ENCODE measurements at places on chromosomes 5 and 9.
A peak's percentile ranks its signal among the peaks of the same experiment; 100 is the strongest.

DNA sequence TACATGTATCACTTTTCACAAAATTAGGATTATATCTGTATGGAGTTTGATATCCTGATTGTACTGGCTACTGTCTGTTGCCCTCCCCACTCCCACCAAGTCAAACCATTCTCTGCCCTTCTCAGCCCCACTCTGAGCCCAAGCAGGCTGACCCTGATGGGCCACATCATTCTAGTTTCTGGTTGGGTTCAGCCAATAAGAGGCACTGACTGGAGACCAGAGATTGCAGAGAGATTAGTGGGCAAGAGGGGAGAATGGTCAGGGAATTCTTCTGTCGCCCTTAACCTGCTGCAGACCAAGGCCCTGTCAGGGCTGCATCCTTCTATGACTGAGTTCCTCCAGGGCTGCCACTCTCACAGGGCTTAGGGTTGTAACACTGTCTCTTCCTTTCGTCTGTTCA lies 2.7 kb downstream of the HSPB3 start:
- no peak for DNase-seq

DNA sequence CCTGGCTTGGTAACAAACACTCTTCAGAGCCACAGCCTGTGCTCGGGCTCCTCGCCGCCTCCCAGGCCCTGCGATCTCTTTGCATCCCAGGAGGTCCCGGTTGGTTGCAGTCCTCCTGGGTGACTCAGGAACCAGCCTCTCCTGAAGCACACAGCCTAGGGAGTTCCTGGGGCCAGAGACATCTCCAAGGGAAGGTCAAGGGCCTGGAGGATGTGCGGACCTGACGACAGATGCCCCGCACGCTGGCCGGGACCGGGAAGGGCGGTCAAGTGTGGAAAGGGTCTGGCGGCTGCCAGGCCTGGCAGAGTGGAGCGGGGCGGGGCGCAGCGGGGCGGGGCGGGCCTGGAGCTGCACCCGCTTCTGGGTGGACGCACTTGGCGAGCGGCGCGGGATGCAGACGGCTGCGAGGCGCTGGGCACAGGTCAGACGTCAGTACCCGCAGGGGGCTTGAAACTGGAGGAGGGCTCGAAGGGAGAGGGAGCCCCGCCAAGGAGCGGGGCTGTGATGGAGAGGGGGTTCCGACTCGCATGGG lies 45.0 kb upstream of the PRSS3 start:
- no peak for DNase-seq

- no peak for DNase-seq
These were observed 14.3 kb downstream of the IRF1 start for GRCh38 chr5:132475987-132476875.

DNA sequence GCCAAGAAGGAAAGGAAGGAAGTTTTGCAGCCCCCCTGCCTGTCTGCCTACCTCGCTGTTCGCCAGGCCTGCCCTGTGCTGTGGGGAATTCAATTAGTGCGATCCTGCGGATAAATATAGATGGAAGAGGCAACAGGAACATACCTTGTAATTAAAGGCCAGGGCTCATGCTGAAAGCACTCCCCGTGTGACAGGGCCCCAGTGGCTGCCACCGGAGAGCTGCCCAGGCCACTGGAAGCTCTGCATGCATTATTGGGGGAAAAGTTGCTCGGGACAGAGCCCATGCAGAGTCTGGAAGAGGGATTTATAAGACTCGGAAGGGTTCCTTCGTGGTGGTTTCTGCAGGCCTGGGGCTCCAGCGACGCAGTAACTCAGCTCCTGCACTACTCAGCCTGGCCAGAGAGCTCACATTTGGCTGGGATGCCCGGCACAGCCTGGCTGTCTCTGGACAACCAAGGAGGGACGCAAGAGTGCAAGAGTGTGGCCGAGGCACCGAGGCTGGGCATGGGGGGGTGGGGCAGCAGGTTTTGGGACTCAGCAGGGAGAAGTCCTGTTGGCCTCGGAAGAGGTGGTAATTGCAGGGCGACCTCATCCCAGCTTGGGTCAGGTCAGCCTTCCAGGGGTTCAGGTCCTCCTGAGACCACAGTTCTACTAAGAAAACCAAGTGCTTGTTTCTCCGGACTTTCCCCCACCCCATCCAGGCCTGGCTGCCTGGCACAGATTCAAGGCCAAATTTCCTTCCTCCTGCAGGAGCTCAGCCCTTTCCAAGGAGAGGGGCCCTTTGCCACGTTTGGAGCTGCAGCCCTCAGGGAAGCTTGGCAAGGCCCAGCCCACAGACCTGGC lies 68.1 kb upstream of the GGTA1 start:
- peak; percentile 22 for DNase-seq

DNA sequence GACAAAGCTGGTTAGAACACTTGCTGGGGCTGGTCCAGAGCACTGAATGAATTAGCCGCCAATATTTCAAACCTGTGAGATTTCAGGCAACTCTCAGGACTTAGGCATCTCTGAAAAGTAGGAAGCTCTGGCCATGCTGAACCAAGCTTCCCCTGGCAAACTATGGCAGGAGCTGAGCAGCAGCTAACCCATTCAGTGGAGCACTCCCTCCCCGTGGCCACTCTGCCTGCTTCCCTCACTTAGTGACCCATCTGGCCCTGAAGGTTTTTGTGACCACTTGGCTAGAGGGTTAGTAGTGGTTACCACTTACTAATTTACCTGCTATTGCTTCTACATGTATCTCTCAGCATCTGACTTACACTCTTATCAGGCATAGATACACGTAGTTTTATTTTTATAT lies 25.5 kb downstream of the FOXI1 start:
- DNase-seq = no peak

DNA sequence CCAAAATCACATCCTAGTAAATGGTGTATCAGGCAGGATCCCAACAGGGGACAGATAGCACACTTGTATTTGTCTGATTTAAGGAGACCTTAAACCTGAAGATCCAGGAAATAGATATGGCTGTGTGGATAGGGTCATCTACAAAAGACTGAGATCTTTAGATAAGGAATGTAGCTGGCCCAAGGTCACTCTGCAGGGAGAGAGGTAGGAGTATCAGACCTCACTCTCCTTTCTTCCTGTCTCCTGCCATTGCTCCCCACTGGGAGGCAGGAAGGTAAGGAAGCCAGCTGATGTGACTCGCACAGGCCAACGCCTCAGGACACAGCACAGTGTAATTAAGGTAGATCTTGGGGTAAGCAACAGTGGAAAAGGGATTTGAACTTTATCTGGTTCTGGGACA lies 85.8 kb downstream of the PLPPR1 start:
- no peak for DNase-seq

- DNase-seq = no peak
These were observed 53.5 kb downstream of the COL5A1 start for GRCh38 chr9:134695144-134695543.
